Fibroblast of skin of left biceps (primary cell): ENCODE measurements at places on chromosomes 7 and 10.

DNA sequence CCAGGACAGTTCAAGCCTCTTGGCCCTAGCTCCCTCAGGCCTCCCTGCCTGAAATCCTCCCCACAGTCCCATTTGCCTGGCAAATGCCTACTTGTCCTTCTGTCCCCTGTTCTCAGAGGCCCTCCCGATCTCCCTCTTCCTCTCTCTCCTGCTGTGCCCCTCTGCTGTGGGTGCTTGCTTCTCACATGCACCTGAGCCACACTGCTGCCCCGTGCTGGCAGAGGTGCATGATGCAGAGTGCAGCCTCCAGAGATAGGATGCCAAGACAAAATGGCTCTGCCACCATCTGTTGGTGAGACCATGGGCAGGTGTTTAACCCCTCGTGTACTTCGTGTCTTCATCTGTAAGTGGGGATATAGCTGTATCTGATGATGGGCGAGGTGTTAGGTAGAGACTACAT is 158.4 kb downstream of the RGS10 start:
- DNase-seq: no peak

DNA sequence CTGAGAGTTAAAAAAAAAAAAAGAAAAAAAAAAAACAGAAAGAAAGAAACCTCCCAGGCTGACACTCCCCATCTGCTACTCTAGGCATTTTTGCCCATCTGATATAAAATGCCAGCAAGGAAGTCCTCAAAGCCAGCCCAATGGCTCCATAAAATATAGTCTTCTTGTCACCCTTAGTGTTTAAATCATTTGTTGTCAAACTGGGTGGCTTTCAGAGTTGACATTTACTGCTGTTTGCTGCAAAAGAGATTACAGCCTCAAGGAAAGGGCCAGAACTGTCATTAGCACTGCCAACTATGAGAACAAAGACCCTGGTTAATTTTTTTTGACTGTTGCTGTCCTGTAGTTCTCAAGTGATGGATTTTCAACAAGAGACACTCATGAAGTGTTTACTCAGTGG is 86.5 kb downstream of the TRIL start:
- no peak for DNase-seq

- DNase-seq: no peak
Measured at GRCh38 chr10:44390585-44391072, 5.7 kb upstream of the CXCL12 start.

GRCh38 chr7:146096994-146097393 is 19.6 kb upstream of the CNTNAP2 start:
- DNase-seq: no peak

- no peak for DNase-seq
Measured at GRCh38 chr7:21945454-21946221, at the start of gene CDCA7L. Gene CDCA7L (minus strand): TSS chr7:21945899. CDS start chr7:21945804, 95 bp downstream.

GRCh38 chr10:131825150-131825848 is 75.5 kb upstream of the PPP2R2D start:
- no peak for DNase-seq

DNA sequence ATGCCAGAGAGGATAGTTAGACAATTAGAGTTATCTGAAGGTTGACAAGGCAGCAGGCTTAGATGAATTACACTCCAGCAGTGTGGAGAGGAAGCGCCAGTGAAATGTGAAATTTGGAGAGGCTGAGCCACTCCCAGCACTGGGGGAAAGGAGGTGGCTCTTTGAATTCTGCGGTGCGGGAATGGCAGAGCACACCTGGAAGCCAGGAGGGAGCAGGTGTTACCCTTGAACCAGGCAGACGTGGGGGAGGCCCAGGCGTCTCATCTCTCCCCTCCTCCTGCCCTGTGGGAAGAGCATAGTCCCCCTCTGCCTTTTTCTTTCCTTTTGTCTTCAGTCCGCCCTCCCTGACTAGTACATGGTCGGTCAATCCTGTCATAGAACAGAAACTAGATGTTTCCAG is 203.1 kb downstream of the DPP6 start:
- DNase-seq: no peak

DNA sequence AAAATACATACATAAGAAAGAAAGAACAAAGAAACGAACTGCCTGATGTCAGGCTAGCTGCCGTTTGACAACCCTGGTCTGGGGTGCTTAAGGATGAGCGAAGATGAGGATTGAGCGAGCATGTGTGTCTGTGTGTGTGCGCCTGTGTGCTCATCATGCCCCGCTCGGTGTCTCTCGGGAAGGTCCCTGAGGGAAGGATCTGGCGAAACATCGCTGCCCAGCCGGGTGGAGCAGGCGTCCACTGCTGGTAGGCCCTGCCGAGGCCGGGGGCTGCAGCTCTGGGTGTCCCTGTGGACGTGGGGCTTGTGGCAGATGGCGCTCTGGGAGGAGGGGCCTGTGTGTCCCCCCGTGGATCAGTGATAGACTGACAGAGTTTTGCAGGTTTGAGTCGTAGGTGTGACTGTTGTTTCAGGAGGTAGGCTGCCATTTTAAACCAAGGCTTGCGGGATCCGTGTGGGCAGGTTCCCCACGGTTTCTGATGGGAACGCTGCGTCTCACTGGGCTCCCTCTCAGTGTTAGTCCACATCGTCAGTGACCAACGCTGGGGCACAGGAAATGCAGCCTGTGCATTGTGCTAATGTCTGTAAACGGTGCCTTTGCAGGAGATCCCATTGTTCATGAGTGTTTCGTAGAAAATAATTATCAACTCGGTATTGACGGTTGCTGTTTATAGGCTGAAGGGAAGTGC is 5.9 kb upstream of the SUN1 start:
- no peak for DNase-seq
